Keratinocyte (primary cell): ENCODE measurements at places on chromosomes 3 and 15.

- DNase-seq, result no peak
These were observed 1.2 kb downstream of the GOLIM4 start for GRCh38 chr3:168094580-168094876.

DNA sequence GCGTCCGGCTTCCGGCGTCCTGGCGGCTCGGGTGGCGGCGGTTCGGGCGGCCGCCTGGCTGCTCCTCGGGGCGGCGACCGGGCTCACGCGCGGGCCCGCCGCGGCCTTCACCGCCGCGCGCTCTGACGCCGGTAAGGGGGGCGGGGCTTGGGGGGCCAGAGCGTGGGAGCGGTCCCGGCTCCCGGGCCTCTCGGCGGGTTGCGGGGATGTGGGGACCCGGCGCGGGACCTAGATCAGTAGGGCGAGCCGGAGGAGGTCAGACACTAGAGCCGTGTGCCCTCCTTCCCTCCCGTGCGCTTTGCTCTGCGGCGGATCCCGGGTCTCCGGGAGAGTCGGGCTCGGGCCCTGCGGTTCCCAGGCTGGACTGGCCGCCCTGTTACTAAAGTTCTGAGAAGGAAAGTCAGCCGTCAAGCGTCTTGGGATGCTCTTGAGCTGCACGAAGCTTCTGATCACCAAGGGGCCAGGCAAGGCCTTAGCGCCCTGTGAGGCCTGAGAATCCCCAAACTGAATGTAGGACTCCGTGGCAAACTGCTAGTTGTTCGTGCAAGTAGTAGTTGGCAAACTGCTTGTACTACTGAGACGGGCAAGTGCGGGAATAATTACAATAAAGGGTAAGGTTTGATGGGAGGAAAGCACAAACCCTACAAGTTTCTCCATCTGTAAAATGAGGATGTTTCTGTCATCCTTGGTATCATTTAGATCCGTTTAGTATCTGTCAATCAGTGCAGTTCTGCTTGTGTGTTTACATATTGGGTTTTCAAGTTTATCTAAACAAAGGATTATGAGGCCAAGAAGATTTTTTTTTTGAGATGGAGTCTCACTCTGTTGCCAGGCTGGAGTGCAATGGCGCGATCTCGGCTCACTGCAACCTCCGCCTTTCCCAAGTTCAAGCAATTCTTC, 587 bp downstream of the PIGX start:
- DNase-seq, result no peak

- DNase-seq, result no peak
These were observed 177.5 kb downstream of the SUCNR1 start for GRCh38 chr3:152050903-152051302.

DNA sequence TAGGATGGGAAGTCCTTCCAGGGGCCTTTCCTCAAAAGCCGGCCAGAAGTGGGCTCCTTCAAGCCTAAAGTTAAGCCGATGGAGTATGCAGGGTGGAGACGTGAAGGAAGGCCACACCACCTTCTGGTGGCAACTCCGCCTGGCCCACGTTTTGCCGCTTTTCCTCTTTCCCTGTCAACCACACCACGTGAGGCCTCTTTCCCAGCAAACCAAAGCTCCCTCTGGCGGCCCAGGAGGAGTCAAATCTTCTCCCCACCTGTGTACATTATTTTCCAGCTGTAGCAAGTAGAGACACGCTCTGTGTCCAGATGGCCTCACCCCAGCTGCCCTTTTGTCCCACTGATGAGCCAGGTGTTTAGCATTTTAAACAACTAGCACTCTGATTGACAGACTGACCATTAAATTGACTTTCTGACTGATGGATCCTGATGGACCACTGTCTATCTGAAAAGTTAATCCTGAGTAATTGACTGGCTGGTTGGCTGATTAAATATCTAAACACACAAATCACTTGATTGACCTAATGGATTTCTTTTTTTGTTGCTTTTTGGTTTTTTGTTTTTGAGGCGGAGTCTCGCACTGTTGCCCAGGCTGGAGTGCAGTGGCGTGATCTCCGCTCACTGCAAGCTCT, 59.6 kb upstream of the ZBTB38 start:
- peak; percentile 32 for DNase-seq

GRCh38 chr3:107855710-107856109, 235.1 kb downstream of the CD47 start:
- DNase-seq, result no peak
